ENCODE measurements at places on chromosomes 5 and 9.

GRCh38 chr9:4415281-4415680 lies 75.0 kb upstream of the SLC1A1 start:
- DNase-seq, result no peak

- DNase-seq, result no peak
Observed at GRCh38 chr9:29511680-29512079, 1938.4 kb upstream of the C9orf72 start.

DNA sequence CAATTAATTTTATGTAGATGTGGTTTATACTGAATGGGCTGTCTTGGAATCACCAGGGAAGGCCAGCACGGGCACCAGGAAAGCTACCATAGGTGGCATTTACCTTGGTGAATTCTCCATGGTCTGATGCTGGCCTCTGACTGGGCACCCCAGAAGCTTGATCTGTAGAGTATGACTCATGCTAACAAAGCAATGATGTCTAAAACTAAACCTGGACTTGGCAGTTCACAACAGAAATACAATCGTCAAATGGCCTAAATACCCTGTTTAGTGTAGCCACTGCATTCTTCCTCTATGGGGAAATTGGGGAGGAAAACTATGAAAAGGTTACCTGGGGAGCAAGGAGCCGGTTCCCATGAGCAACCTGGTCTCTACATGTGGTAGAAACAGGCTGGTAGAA lies 98.0 kb downstream of the ATPSCKMT start:
- no peak for DNase-seq

GRCh38 chr5:77558266-77558665 lies 66.2 kb upstream of the WDR41 start:
- no peak for DNase-seq

DNA sequence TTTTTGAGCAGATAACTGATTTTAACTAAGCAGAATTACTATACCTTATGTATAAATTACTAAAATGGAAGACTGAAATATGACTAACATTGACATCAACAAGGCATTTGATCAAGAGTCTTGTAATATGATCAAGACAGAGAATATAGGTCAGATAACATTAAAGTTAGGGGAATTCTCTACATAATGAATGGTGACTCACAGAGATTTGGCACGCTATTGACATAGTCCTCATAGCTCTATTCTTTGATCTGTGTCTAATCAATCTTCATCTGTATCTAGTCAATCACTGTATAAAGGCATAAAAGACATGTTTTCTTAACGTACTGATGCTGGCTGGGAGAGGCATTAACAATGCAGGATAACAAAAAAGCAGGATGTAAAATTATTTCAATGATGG lies 17.4 kb downstream of the ABITRAM start:
- DNase-seq, result no peak

GRCh38 chr5:112711436-112711835 lies 26.2 kb upstream of the APC start:
- DNase-seq, result no peak

GRCh38 chr5:74950836-74951515 lies 84.8 kb upstream of the FAM169A start:
- DNase-seq, result no peak

- DNase-seq, result no peak
Observed at GRCh38 chr5:53438486-53439472, 41.6 kb upstream of the FST start.

DNA sequence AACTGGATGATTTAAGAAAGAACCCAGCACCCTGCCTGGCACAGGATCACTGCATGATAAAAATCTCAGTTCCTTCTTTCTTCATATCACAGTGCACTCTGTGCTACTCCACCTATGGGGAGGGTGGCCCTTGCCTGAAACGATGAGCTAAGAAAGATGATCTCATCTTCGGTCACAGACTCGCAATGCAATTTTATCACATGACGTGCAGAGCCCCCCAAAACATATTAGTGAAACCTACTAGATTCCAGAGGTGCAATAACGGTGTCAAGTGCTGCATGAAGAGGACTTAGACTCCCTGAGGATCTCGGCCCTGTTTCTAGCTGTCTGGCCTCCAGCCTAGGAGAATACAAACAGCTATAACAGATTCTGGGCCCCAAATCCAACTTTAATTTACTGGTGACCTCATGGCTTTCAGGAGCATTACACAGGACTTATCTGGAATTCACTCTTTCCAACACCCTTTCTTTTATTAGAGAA lies 104.0 kb downstream of the EBF1 start:
- no peak for DNase-seq

GRCh38 chr9:114096041-114096511 lies 3.0 kb downstream of the KIF12 start:
- DNase-seq, result no peak

DNA sequence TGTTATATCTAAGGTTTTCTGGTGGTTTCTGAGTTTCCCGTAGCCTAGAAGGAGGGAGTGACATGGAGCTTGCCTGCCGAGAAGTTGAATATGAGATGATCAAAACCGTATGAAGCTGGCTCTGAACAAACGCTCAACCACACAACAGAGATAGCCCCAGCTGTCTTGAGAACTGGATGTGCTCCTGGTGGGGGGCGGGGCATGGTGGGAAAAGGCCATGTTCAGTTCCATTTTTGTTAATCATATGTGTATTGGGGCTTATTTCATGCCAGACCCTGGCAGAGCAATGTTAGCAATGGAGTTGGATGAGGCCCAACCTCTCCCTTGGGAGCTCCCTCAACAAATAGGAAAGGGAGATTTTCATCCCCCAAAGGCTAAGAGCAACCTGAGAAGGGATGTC lies 4.8 kb downstream of the CCL19 start:
- no peak for DNase-seq

DNA sequence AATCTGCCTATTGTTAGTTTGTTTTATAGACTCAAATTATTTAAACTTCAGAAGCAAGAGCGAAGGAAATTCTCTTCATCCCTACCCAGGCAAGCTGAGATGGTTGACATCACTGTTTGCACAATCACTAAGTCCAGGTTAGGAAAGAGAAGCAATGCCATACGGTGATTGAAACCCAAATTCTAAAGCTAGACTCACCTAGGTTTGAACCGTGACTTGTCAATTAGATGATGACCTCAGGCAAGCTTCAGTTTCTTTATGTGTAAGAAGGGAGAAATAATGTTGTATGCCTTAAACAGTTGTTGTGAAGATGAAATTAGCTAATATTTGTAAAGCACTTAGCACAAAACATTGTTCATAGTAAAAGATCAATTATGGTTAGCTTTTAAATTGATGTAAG lies 96.5 kb upstream of the ANKRD55 start:
- DNase-seq, result no peak

- DNase-seq, result no peak
Observed at GRCh38 chr9:22654833-22655232, 208.2 kb downstream of the DMRTA1 start.

DNA sequence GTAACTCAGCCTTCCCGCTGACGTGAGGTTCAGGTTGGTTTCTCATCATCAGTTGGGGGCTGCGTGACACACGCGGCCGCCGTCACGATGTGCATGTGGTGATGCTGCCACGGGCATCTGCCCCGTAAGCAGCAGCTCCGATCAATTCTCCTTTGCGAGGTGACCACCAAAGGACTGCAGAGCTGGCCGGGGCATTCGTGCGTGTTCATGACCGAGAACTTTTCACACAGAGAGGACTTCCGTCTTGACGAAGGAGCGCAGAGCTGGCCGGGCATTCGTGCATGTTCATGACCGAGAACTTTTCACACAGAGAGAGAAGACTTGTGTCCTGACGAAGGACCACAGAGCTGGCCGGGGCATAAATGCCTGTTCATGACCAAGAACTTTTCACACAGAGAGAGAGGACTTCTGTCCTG lies 3.8 kb upstream of the LCN1 start:
- peak; percentile 12 for DNase-seq

GRCh38 chr5:17203329-17204132 lies 13.9 kb upstream of the BASP1 start:
- DNase-seq, result no peak

DNA sequence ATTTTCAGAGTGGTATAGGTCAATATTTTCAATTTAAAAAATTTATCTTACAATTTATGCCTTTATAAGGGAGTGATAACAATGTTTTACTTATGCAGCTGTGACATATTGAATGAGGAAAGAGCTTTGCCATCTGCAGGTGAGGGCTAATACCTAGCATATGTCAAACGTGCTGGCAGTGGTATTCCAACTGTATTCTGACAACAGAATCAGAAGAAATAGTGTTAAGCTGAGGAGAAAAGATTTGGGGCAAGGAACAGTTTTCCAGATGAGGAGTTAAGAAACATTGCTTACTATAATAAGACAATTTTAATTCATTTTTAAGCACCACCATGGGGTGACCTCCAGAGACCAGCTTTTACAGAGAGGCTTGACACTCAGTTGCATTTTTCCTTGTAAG lies 267.8 kb upstream of the ZNF608 start:
- DNase-seq, result no peak

Data from left forelimb (tissue), 1 donor.